Fibroblast of skin of right quadriceps (primary cell): ENCODE measurements at places on chromosomes 1 and 21.

- DNase-seq, result no peak
Observed at GRCh38 chr1:174242856-174243255, 83.5 kb downstream of the RABGAP1L start.

DNA sequence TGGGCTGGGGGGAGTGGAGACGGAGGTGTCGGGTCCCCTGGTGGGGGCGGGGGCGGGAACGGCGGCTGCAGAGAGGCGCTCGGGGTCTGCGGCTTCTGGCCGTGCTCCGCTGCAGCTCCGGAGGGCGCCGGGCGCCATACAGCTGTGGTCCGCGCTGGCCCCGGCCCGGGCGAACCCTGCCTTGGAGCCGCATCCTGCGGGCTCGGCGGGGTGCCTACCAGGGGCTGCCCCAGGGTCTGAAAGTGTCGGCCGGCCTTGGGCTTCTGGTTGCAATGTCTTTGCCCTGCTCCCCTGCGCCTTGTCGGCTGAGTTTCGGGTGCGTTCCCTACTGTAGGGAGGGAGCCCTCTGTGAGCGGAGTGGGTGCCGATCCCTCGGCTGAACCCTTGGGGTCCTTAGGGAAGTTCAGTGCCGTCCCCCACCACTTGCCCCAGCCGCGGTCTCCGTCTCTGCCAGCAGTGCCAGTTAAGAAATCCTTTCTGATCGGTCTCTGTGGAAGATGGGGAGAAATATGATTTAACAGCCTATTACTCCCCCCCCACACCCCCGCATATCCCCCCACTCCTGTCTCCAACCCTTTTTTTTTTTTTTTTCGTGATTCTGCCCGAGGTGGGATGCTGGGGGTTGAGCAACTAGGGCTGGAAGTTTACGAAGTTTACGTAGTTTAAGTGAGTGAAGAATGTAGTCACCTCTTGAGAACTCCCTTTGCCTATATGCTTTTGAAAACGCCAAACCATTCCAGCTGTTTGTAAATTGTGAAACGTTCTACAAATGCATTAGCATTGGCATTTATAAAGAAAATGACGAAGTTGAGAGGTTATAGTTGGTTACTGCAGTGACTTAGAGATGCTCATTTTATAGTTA lies 588 bp downstream of the NEXN start:
- DNase-seq, result peak; percentile 68

DNA sequence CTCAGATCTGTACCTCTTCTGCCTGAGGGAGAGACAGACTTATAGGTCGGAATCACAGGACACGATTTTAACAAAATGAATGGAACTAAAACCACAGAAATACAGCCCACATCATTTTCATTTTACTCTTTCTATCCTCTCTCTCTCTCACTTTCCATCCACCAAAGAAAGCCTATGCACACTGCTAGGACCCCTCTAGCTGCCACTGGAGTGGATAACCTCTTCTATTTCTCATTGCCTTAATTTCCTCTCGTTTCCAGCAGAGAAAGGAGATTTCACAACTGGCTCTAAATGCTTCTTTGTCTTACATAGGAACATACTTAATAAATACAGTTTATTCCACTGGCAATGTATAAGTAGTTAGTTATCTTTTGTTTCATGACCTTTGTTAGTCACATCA lies 867.8 kb upstream of the ADGRL4 start:
- no peak for DNase-seq

DNA sequence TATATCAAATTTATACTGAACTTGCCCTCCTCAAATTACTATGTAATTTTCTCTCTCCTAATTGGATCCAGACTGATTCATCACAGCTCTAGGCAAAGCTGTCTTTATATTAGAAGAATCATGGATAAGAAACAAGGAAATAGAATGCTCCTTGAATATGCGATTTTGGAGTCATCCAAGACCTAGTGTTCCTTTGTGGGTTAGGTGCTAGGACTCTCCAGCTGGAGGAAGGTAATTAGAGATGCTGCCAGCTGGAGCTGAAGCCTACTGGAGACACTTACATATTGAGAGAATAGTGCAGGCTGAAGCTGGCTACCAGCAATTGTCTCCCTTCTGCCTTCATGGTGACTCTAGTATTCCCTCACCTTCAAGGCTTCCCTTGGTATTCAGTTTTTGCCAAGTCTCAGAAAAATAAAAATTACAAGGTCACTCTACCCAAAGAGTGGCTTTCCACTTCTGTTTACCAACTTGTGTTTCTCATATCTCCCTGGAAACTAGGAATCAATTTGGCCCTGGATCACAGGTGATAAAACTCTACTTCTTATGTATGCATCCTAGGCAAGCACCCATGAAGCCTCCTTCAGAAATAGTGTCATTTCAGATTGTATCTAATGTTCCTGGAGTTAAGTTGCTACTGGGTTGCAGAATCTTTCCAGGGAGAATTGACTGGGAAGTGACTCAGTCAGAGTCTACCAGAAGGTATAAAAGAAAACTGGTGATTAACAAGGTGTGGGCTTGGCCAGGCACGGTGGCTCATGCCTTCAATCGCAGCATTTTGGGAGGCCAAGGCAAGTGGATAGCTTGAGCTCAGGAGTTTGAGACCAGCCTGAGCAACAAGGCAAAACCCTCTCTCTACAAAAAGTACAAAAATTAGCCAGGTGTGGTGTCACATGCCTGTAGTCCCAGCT lies 24.4 kb upstream of the DOCK7 start:
- DNase-seq, result no peak

DNA sequence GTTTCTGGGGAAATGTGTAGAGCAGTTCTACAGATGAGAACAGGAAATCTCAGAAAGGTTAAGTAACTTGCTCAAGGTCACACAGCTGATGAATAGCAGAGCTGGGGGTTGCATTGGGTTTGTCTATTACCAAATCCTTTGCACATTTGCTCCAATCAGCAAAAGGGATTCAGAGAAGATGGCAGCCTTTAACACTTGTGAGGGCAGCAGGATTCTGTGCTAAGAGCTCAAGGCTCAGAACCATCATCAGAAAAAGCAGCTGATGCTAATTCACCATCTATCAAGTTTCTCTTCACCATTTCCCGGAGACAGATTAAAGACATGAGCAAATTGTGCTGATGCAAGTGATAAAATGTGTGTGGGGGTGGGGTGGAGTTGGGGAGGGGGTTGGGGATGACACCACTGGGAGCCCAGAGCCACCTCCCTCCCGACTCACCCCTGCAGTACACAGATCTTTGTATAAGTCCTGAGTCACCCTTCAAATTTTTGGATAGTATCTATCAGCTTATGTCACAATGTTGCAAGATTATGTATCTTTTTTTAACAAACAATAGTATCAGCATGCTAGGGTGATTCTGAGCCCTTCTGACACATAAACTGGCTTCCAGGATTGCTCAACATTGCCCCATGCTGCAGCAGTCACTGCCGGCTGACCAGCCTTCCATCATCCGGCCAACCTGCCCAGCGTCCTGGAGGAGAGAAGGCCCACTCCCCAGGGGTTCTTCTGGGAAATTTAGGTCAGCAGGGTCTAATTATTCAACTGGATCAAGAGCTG lies 2.8 kb upstream of the SPSB1 start:
- peak; percentile 93 for DNase-seq

- no peak for DNase-seq
Observed at GRCh38 chr1:38328278-38329035, 281.9 kb upstream of the POU3F1 start.

- DNase-seq, result peak; percentile 96
Observed at GRCh38 chr1:41152622-41153044, 89.5 kb downstream of the SCMH1 start.
